ENCODE measurements at places on chromosomes 11 and 22.

DNA sequence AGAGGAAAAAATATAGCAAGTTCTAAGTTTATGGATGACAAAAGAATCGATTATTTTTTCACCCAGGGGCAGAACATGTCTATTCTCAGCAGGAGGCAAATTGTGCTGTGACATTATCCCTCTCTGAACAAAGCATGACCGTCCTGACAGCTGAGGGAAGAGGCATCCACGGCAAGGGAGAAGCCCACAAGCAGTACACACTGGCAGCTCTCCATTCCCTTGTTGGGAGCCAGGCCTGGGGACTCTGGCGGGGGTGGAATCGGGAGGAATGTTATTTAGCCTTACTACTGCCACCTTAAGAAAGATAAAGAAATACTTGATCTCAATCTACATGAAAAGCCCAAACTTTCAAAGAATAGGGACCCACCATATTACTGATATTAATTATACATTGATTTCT, 3.4 kb downstream of the KIRREL3 start:
- no peak for DNase-seq

DNA sequence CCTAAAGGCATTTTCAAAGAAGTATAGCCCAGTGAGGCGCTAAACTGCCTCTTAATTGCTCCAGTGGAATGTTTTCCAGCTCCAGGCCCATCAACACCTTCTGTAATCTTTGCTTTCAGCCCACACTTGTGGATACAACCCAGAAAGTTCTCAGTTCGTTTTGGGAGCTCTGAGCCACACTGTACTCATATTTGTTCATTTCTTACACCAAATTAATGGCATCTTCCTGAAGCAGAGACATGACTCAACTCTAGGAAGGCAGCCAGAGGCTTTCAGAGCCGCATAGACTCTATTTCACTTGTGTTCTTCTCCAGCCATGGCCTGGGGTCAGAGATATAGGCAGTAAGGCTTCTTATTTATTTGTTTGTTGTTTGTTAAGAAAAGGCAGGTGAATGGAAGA, 175.5 kb upstream of the NCAM1 start:
- no peak for DNase-seq

- DNase-seq: no peak
Observed at GRCh38 chr11:129225190-129225589, 33.1 kb upstream of the ARHGAP32 start.

- no peak for DNase-seq
Observed at GRCh38 chr22:19304547-19304946, 13.0 kb upstream of the CLTCL1 start.

- no peak for DNase-seq
Observed at GRCh38 chr11:78657968-78658839, 83.5 kb upstream of the NARS2 start.

DNA sequence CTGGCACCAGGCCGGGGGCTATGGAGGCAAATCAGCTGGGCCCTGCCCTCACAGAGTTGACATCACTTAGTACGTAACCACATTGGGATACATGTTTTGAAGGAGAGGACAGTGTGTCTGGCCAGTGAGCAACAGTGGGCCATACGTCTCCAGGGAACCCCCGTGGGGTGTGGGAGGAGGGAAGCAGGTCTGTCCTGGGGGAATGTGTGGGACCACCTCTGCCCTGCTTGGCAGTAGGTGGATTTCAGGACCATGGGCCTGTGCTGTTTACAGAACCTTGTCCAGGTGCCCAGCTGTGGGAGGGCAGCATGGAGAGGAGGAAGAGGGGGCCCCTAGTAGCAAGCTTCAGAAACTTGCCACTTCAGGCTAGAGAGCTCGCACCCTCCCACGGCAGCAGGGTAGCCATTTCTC, 21.0 kb downstream of the P2RY2 start:
- no peak for DNase-seq

GRCh38 chr22:50711446-50712340, 26.3 kb upstream of the ACR start:
- no peak for DNase-seq

GRCh38 chr11:13288375-13289029, 10.9 kb downstream of the BMAL1 start:
- no peak for DNase-seq

GRCh38 chr11:62805961-62806441, 761 bp upstream of the NXF1 start:
- DNase-seq: no peak

- DNase-seq: no peak
Observed at GRCh38 chr11:72141066-72141465, 5.5 kb downstream of the FOLR3 start.

GRCh38 chr11:126416542-126417090, 61.1 kb downstream of the ST3GAL4 start:
- DNase-seq: peak; percentile 43

- DNase-seq: no peak
Observed at GRCh38 chr22:22085702-22086500, 103.3 kb upstream of the TOP3B start.

GRCh38 chr22:43346521-43346929, 3.4 kb upstream of the SCUBE1 start:
- peak; percentile 39 for DNase-seq

- no peak for DNase-seq
Observed at GRCh38 chr11:130871616-130872015, 44.7 kb downstream of the SNX19 start.

DNA sequence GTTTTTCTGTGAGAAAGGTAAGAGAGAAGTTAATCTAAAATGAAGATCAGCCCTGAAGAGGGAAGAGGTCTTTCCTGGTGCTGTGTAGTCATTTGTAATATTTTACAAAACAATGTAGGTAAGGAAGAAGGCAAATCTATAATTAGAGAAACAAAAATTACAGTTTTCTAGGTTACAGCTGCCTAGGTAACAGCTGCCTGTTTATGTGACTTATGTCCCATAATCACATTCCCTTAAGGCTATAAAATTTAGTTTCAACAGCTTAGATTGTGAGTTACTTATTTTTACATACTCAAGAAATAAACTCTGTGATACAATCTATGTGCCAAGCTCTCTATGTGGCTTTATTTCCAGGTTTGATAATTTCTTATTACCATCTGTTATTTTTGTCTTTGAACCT, 19.8 kb downstream of the LUZP2 start:
- DNase-seq: no peak

GRCh38 chr11:65434057-65434666, 11.6 kb downstream of the NEAT1 start:
- DNase-seq: no peak

- DNase-seq: peak; percentile 65
Observed at GRCh38 chr11:117986981-117987574, 884 bp downstream of the IL10RA start.

DNA sequence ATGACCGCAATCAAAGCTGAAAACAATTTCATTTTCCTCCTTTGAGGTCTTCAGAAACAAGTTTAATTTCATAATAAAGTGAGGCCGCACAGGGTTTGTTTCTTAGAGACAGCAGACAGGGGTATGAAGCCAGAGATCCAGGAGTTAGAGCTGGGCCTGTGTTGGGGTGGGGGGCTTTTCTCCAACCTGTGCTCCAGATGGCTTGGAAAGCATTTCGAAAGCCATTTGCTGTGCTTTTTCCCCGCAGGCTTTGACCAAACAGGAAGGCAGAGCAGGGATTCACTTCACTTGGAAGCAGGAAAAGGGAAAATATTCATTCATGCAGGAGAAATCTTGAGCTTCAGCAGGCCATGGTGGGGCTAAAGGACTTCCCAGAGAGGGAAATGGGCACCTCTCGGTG, 617.4 kb downstream of the SOX6 start:
- no peak for DNase-seq

DNA sequence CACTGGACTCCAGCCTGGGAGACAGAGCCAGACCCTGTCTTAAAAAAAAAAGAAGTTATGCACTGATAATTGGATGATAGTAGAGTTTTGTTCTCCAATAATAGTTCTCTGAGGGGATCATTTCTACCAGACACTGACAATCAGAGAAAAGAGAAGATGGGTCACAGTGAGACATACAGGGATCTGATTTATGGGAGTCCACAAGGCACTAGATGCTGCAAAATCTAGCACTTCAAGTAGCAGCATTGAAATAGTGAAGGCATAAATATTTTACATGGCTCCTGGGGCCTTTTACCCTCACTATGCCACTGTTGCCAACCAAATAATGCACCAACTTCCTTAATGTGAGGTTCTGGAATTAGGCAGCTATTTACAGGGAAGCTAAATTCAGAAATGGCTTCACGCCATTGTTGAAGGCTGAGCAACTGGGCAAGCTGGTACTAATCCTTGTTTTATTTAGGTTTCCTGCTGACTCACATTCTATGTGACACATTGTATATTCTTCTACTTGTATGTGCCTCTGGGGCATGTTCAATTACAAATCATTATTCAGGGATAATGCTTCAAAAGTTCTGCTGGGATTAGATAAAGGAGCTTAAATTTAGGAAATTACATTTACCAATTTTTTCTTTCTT, 38.2 kb upstream of the ABTB2 start:
- DNase-seq: no peak

GRCh38 chr22:37245740-37246139, 1.7 kb upstream of the RAC2 start:
- DNase-seq: no peak

DNA sequence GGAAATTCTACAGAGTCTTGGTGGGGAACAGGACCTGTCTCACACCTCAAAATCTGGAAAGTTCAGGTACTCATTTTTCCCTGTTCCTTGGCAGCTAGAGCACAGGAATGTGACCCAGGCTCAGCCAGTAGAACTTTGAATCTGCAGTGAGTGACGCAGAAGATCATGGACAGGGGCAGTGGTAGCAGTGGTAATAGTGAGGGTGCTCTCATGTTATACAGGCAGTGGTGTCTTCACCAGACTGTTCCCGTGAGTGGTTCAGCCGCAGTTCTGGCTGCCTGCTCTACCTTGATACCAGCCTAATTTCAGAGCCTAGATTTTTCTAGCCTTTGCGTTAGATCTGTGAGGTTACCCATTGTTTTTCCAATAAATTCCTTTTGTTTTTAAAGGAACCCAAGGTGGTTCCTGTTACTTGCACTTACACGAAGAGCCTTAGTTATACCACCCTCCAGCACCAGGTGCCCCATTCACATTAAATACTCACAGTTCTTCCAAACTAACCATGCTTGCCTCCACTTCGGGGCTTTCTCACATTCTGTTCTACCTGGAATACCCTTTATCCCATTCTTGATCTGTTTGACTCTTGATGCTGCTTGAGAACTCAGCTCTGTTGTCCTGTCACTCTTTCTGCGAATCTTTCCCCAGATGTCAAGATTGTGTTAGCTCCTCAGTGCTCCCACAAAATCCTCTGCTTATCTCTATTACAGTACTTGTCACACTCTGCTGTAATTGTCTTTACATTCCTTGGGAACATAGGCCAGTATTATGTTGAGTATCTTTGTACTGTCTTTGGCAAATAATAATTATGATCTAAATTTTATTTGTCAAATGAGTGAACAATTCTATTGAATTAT, 47.8 kb downstream of the SWAP70 start:
- DNase-seq: no peak

DNA sequence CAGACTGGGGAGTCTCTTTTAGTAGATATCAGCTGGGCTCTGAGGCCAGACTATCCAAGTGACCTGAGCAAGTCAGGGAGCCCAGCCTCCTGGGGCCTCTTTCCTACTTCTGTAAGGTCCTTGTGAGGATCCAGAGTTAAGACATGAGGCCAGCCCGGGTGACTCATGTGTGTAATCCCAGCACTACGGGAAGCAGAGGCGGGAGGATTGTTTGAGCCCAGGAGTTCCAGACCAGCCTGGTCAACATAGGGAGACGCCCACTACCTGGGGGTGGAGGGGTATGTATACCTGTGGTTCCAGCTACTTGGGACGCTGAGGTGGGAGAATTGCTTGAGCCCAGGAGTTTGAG, 36.9 kb upstream of the POLA2 start:
- DNase-seq: no peak

- no peak for DNase-seq
Observed at GRCh38 chr11:7514099-7514591, 346 bp downstream of the PPFIBP2 start.

DNA sequence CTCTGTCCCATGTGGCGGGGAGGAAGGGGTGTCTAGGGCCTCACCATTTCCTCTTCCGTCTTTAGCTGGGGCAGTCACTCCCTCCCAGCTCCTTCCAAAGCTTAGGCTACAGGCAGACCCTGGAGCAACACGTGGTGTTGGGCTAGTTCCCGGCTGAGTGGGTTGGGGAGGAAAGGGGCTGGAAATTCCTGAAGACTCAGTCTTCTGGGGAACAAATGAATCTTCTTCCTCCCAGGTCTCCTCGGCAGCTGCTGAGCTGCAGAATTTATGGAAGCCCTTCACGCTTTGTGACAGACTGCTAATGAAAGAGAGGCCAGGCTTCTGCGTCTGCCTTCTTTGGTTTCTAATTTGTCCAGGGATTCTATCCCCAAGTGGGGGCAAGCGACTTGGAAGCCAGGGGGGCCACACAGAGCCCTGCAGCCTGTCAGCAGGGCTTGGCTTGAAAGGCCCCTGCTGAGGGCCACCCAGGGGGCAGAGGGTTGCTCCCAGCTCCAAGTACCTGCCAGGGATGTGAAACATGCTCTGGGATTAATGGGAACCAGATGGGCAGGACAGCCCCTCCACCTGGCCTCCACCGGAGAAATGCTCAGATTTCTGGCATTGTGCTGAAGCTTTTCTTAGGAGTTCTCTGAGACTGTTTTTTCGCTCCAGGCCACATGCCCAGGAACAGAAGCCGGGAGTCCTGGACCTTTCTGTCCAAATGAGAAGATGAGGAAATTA, 123.1 kb downstream of the PKNOX2 start:
- no peak for DNase-seq

GRCh38 chr11:60959431-60959830, 7.5 kb upstream of the SLC15A3 start:
- DNase-seq: no peak

- no peak for DNase-seq
Observed at GRCh38 chr11:64251016-64251752, at the start of gene PLCB3. Gene PLCB3 (plus strand): TSS chr11:64251530. CDS start chr11:64251650, 120 bp downstream.

DNA sequence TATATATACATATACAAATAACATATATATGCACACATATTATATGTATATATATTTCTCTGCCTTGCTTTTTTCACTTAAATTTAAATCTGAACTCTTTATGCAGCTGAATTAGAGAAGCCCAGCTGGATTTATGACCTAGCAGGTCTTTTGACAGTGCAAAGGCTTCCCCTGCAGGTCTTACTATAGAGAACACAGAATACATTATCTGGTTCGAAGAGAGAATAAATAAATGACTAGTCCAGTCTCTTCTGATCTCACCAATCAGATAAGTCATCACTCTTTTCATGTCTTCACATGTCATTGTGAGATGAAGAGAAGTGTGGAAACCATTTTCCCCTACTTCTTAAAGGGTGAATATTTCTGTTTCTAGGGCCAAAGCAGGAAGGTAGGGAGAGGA, 58.2 kb downstream of the OR10A6 start:
- DNase-seq: no peak

DNA sequence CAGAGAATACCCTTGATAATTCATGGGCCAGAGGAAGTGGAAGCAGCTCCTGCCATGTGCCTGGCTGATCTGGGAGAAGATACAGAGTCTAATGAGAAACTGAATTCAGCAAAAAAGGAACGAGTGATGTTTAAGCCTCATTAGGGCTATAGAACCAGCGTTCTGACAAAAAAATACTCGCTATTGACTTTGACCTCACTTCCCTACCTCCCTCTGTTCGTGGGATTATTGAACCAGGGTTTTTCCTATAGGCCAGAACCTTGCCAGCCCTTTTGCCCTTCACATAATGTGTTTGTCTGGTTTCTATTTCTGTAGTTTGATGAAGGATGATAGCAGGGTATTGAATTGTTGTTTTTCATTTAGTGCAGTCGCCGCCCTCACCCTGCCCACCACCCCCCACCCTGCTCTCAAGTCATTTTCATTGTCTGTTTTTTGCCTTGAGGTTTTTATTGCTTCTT, 7.6 kb upstream of the RBFOX2 start:
- no peak for DNase-seq
